ENCODE measurements at places on chromosomes 4 and X.

DNA sequence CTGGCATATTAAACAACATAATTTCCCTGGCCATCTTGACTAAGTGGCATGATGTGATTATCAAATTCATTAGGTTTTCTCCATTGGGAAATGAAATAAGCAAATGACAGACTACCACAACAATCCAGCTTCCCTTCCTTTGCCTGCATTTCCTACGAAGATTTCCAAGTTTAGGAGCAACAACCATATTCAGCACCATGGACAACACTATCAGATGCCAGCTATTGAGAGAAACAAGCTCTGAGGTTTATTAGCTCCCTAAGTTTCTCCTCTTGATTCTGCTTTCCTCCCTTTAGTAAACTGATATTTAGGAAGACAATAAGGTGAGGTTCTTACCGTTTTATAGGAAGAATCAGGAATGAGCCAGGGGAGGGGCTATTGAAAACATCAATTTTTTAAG, 36.2 kb downstream of the DCX start:
- DNase-seq, result no peak

DNA sequence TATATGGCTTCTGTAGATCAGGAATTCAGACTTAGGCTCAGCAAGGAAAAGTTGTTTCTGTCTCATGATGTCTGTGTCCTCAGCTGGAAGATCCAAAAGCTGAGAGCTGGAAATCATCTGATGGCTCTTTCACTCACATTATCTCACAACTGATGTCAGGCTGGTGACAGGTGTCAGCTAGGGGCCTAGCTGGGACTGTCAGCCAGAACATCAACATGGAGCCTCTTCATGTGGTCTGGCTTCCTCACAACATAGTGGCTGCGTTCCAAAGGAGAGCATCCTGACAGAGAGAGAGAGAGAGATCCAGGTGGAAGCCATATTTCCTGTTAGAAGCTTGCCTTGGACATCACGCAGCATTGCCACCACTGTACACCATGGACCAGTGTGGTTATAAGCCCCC, 10.6 kb upstream of the INTS6L start:
- no peak for DNase-seq

DNA sequence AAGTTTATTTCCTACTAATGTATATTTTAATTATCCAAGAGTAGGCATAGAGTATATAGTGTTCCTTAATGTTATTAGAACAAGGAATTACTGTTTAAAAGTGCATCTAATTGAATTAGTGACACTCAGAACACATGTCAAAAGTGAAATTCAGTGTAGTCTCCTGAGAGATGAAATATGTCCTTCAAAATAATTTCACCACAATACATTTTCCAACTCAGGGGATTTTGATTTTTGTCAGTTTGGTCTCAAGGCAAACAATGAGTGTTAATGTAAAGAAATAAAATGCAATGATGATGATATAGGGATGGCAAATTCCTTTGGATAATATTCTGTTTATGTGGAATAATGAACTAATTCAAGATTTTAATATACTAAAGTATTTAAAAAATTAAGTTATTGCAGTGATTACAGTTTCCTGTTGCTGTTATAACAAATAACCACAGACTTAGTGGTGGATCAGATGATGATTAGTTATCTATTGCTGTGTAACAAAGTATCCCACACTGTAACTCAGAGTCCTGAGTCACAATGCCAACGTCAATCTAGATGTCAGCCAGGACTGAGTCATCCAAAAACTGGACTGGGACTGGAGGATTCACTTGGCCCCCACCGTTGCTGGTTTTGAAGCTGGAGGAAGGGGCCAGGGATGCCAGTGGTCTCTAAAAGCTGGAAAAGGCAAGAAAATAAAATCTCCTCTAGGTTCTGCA, 148.0 kb upstream of the SLC7A11 start:
- DNase-seq, result no peak

DNA sequence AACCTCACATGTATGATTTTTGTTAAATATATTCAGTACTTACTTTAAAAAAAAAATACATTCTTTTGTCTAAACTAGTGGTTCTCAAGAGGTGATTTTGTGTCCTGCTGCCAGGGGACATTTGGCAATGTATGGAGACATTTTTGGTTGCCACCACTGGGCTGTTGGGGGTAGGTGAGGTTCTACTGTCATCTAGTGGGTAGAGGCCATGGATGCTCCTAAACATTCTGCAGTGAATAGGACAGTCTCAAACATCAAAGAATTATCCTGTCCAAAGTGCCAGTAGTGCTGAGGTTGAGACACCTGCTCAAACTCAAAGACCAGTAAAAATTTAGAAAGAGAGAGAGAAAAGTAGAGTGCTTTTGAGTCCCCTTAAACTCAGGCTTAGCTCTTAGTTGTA, 32.9 kb upstream of the PGM2 start:
- DNase-seq, result no peak

- DNase-seq, result no peak
These were observed 19.4 kb downstream of the MRFAP1 start for GRCh38 chr4:6659897-6660296.

DNA sequence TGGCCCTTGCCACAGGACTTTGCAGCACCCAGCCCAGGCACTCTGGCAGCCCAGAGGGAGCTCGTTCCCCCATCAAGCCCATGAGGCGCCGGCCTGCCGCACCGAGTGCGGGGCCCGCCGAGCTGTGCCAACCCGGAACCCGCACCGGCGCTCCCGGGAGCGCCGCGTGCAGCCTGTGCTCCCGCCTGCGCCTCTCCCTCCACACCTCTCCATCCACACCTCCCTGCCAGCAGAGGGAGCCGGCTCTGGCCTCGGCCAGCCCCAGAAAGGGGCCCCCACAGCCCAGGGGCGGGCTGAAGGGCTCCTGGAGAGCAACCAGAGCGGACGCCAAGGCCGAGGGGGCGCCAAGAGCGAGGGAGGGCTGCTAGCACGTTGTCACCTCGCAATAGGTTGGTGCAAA, 268.8 kb downstream of the MID1IP1 start:
- DNase-seq, result no peak

GRCh38 chrX:72387247-72387646, 81.5 kb upstream of the CITED1 start:
- no peak for DNase-seq

GRCh38 chr4:15510961-15511360, 41.3 kb downstream of the CC2D2A start:
- no peak for DNase-seq

DNA sequence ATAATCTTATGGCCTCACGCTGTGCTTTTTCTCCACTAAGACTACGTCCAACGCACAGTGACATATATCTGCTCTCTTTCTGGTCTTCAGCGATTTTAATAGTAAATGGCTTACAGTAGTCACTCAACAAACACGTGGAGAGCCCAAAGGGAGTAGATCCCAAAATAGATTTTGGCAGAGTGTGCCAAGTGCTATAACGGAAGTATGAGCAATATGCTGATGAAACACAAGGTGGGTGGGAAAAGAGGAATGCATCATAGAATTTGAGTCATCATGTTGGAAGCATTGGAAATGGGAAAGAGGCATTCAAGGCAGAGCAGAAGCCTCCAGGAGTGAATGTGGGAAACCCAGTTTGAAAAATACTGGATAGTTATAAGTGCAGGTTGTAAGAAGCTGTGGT, 129.1 kb upstream of the LDB2 start:
- no peak for DNase-seq

- DNase-seq, result no peak
These were observed 140.3 kb downstream of the AR start for GRCh38 chrX:67684136-67684535.

- no peak for DNase-seq
These were observed 173.9 kb upstream of the KLF3 start for GRCh38 chr4:38489924-38490639.

DNA sequence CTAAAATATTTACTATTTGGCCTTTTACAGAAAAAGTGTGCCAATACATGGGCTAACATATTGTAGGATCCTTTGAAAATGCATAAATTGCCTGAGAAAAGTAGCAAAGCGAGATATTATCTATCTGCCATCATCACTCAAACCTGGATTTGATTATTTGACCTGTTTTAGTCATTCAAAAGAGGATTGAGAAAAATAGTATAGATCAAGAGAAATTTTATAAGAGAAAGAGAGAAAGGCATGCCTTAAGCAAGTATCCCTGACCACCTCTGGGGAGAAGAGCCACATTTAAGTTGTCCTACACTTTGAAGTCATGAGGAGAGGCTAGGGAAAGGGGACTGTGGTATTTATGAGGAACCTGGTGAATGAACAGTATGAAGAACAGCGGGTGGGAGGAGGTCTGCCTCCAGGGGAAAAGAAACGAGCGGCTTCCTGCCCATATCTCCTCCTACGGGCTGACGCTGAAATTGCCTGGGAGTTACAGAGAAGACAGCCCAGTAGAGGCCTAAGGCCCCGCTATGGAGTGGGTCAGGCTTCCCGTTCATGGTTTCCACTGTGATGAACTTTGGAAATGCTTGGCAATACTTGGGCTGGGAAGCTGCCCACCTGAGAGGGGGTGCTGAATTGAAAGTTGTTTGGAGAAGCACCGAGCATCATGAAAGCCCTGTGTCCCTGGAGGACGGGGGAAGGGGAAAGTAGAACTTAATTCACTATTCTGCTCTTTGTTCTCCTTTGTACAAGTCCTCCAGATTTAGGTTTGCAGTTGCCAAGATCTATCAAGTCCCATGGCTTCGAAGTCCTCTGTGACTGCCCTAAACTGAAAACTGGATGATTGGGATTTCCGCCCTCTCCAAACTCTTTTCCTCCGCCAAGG, 106.9 kb upstream of the ACSL4 start:
- DNase-seq, result no peak

DNA sequence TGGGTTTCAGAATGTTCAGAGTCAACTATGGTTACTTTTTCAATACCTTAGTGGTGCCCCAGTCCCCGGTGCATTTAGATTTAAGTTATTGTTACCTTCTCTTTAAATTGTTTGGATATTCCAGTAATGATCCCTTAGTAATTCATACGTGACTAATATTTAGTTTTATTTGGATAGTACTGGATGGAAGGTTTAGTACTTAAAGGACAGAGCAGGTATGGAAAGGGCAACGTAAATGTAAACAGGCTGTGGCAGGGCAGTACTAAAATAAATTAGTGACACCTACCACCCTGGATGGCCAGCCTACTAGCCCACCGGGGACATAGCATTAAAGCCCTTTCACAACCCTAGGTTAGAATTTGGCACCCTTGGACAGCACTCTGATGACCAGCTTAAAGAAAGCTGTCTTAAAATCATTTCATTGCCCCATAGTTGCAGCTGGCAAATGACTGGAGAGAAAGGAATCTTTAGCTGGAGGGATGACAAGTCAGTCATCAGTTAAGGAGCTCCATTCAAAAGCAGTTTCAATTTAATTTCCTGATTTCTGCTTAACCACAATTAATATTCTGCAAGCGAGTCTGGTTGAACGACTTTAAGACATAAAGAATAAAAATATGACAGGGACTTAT, 16.4 kb downstream of the PLP1 start:
- no peak for DNase-seq

- no peak for DNase-seq
These were observed 119.0 kb downstream of the REELD1 start for GRCh38 chr4:146333187-146333894.

DNA sequence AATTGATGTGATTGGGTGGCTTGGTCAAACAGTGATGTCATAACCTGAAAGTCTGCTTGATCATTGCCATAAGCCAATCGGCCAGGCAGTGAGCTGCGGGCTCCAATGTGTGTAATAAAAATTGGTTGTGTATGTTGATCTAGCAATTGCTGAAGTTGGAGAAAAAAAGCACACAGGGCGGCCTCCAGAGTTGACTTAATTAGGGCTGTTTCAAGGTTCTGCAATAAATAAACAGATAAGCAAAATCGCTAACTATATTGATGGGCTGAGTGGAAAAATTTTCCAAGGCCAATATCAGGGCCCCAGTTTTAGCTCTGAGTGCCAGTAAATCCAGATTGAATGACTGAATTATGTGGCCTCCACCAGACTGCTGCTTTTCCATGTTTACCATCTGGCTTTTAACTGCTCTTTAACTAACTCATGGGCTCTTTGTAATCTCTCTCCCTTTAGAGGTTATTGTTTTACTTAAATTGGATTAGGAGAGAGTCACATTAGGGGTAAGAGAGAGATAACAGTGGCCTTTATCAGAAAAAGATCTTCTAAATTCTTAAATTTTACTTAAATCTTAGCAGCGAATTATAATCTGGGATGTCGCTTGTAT, 160.6 kb upstream of the WDFY3 start:
- DNase-seq, result no peak

DNA sequence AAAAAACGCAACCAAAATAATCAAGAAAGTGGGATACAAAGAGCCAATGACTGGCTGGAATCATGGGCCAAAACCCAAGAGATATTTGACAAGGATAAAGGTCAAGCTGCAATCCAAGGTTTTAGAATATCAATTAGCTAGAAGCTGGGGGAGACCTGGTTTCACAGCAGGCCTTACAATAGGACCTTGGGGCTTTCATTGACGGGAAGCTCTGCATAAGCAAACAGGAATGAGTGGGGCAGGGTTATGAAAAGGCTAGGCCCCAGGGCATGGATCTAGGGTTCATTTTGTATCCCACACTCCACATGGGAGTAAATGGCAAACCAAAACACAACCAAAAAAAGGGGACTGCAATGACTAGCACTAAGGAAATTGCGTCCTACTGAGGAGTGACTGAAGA, 215.3 kb downstream of the HS6ST2 start:
- DNase-seq, result no peak

DNA sequence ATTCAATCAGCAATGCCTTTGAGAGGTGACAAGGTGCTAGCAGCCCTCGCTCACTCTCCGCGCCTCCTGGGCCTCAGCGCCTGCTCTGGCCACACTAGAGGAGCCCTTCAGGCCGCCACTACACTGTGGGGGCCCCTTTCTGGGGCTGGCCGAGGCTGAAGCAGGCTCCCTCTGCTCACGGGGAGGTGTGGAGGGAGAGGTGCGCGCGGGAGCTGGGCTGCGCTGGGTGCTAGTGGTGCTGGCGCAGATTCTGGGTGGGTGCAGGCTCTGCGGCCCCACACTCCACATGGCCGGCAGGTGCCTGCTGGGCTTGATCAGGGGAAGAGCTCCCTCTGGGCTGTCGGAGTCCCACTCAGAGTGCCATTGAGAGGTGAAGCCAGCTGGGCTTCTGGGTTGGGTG, 351.0 kb downstream of the GASK1B start:
- DNase-seq, result no peak

DNA sequence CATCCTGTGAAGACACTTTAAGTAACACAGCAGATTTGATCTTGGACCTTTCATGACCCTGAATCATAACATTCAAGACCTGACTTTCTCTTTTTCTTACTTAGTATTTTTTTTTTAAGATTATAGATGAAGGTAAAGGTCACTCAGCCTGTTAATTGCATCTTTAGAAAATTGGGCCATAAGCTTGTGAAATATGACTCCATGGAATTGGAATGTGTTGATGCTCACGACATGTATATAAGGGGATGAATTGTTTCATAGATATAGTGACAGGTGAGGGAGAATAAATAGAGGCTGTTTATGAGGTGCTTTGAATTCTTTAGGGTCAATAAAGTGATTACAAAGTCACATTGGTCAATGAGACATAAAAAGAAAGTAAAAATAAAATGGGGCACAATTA, 27.7 kb upstream of the HS3ST1 start:
- DNase-seq, result no peak

DNA sequence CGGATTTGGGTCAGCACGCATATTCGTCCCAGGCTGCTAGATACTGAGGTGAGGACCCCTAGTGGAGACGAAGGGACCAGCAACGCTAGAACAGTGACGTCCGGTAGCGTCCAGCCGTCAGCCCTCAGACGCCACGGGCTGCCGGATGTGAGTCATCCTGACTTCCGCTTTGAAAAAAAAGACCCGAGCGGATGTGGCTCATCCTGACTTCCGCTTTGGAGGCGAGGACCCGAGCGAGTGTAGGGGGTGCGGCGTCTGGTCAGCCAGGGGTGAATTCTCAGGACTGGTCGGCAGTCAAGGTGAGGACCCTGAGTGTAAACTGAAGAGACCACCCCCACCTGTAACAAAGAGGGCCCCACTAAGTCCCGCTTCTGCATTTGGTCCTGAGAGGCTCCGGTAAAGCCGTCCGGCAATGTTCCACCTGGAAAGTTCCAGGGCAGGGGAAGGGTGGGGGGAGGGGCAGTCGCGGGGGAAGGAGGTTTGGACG, at the start of gene MAGEB2:
MAGEB2 (plus strand) TSS at position 207 of the 487 bp plus-strand sequence. CDS start 3,018 bp downstream, outside the sequence.
- DNase-seq, result no peak
